ENCODE measurements at places on chromosomes 1 and 21.

- DNase-seq: no peak
Observed at GRCh38 chr21:46459024-46459355, 299 bp downstream of the DIP2A start.

- DNase-seq: no peak
Observed at GRCh38 chr1:67214420-67215174, 48.3 kb downstream of the IL23R start.

- DNase-seq: no peak
Observed at GRCh38 chr1:193359631-193360030, 173.2 kb upstream of the B3GALT2 start.

- no peak for DNase-seq
Observed at GRCh38 chr1:157105988-157106812, 6.6 kb upstream of the ETV3L start.

DNA sequence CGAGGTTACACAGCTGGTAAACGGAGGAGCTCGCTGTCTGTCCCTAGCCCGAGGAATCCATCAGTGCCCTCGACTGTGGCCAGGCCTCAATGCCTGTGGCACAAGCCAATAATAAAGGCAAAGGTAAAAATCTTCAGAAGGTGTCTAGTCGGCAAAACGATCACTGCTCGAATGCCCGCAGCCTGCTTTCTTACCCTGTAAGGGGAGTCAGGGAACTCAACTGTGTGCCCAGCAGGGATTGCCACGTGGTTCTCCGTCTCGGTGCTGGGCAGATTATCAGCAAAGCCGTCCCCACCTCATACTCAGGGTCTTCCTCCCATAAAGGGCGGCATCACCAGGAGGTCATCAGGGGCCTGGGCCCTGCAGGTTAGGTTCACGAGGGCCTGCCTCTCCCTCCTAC is 103.4 kb downstream of the PAX7 start:
- DNase-seq: peak; percentile 43

DNA sequence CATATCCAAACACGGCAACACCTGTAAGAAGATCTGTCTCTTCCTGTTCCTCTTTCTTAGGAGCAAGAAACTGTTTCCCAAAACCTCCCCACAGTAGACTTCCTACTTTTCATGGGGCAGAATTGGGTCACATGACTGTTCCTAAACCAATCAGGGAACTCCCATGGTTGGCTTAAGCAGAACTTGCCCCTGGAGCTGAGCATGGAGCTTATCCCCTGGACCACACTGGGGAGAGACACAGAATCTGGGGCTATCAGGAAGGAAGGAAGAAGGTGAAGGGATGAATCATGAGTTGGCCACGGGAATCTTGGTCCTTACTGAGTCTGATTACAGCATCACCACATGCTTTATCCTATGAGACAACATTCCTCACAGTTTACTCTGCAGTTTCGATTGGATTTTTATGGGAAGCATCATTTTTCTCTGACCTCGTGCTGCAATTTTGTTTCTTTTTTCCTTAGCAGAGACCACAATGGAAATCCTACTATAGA is 81.8 kb downstream of the CDC7 start:
- no peak for DNase-seq

DNA sequence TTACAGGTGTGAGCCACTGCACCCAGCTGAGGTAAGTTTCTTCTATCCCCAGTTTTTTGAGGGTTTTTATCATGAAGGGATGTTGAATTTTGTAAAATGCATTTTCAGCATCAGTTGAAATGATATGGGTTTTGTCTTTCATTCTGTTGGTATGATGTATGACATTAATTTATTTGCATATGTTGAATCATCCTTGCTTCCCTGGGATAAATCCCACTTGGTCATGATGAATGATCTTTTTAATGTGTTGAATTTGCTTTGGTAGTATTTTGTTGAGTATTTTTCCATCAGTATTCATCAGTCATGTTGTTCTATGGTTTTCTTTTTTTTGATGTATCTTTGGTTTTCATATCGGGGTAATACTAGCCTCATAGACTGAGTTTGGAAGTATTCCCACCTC is 141.0 kb downstream of the RPS6KC1 start:
- no peak for DNase-seq

DNA sequence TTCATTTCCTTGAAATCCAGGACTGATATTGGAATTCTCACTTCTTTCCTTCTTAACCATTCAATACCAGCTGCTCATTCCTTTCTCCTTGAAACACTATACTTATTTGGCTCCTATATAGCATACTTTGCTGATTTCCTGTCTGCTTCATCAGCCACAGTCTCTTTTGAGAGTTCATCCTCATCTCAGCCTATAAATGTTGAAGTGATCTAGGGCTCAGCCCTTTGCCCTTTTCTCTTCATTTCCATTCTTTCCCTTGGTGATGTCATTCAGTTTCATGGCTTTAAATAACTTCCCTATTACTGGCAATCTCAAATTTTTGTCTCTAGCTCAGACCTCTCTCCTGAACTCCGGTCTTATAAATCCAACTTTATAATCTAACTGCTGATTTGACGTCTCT is 24.1 kb upstream of the RABGAP1L start:
- no peak for DNase-seq

DNA sequence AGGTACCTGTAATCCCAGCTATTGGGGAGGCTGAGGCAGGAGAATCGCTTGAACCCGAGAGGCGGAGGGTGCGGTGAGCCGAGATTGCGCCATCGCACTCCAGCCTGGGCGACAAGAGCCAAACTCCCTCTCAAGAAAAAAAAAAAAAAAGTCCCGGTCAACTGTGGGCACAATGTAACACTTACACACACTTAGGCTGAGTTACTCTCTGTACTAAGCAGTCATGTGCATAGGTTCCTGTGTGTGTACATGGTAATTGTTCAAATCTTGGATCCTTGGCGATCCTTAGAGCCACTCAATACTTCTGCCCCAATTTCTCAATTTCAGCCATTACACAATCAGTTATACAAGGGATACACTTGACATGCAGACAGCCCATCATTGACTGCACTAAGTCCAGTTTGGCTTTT is 11.6 kb downstream of the SDCCAG8 start:
- no peak for DNase-seq

GRCh38 chr1:228768355-228769000 is 33.2 kb downstream of the RHOU start:
- DNase-seq: no peak

DNA sequence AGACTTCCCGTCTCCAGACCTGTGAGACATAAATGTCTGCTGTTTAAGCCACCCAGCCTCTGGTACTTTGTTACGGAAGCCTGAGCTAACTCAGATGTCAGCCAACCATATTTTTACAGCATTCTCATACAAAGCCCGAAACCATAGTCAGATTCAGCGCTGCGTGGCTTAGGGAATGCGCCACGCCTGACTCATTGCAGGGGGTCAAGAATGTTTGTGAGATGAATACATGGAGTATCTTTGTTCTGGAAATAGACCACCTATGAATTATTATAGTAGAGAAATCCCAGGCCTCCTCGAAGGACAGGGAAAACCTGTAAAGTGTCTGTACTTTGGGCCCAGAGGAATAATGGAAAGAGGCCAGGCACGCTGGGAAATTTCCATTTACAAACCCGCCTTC is 434.8 kb downstream of the CAMTA1 start:
- DNase-seq: no peak

DNA sequence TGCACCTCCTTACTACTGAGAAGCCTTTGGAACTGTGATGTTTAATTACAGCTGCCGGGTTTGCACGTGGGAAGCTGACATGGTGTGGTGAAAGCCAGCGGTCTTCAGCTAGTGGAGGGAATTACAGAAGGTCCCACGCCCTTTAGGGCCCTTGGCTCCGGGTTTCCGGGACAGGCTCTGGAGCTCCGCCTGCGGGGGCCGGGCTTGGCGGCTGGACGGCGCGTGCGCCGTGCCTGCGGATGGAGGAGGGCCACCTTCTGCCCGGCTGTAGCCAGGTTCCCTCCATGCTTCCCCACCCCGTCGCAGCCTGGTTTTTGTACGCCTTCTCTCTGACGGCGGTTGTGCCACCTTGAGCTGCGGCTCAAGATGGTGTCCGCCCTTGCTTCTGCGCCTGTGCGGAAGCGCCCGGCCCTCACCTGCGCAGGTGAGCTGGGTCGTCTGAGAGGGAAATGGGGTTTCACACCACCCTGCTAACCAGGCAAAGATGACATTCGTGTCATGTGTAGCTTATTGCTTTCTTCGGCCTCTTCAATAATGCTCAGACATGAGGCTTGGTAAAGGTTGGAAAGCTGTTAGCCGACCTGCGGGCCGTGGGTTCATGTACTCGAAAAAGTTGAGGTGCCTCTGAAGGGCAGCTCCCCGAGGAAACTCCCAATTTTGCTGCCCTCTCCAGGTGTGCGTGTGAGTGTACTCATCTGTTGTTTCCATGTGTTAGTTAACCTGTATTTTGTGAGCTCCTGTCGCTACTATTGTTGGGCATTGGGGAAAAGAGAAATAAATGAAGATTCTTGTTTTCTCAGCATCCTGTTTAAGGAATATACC is 36.6 kb upstream of the OPRD1 start:
- peak; percentile 59 for DNase-seq

GRCh38 chr1:206784471-206784903 is 12.2 kb upstream of the IL10 start:
- DNase-seq: no peak

GRCh38 chr1:36807262-36807661 is 227.1 kb downstream of the GRIK3 start:
- DNase-seq: no peak

GRCh38 chr1:223231581-223231980 is 88.5 kb upstream of the TLR5 start:
- no peak for DNase-seq

GRCh38 chr1:16888860-16889816 is 6.6 kb upstream of the RNU1-2 start:
- DNase-seq: peak; percentile 95

GRCh38 chr21:43597052-43597451 is 62.2 kb downstream of the HSF2BP start:
- DNase-seq: peak; percentile 74

DNA sequence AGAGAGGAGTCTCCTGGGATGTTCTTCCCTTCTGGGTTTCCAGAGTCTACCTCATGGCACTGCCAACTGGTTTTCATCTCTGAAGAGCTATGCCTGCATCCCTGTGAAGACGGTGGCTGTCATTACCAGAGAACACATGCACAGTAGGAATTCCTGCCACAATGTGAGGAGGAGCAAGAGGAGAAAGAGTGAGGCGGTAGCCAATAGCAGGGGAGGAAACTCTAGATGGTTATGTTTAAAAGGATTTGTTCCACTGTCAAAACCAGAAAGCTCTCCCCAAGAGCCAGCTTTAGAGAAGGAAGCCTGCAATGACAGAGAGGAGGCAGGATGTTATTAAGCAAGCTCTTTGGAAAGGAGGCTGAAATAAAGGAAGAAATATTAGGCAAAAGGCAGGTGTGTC is 12.3 kb downstream of the LMX1A start:
- no peak for DNase-seq

DNA sequence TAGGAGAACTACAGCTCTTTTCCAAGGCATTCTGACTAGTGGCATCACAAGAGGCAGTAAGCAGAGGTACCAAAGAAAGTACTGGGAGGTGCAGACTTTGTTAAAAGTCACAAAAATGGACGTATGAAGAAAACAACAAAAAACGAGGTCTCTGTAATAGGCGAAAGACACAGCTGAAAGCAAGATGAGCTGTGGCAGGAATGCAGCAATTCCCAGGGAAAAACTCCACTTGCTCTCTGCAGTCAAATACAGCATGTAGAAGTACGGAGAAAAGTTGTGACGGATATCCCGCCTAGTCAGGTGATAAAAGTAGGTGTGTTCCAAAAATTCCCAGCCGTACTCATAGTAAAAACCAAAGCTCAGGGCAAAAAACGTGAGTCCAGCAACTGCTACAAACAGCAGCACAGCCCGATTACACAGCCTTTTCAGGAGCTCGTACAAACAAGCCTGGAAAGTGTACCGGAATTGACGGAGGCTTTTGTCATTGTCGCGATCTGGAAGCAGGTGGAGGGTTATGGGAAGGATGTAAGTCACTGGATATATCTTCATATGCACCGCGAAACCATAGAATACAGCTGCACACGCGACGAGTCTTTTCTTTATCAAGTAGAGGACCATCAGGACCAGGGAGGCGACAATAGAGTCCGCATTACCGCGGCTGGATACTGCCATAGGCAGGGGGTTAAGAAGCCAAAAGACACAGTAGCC is 979 bp downstream of the PIGM start:
- no peak for DNase-seq

GRCh38 chr1:183281039-183281438 is 95.0 kb downstream of the LAMC2 start:
- DNase-seq: no peak

- no peak for DNase-seq
Observed at GRCh38 chr1:93703643-93704042, 22.0 kb upstream of the BCAR3 start.

DNA sequence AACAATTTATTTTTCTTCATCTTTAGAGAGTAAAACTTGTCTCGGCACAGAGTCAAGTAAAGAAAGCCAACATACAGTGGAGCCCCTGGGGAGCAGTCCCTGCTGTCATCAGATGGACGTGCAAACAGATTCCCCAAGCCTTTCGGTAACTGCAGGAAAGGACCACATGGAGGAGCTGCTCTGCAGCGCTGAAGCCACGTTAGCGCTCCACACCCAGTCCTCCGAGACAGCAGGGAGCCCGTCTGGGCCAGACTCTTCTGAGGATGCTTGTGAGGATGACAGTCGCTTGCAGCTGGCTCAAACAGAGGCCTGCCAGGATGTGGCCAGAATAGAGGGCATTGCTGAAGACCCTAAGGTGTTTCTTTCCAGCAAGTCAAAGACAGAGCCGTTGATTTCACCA is 77.1 kb upstream of the SCCPDH start:
- no peak for DNase-seq

- no peak for DNase-seq
Observed at GRCh38 chr1:157011845-157012244, 33.7 kb downstream of the ARHGEF11 start.

GRCh38 chr1:94793296-94793656 is 26.9 kb upstream of the SLC44A3 start:
- DNase-seq: no peak

GRCh38 chr1:157955857-157956256 is 37.6 kb upstream of the KIRREL1 start:
- no peak for DNase-seq

DNA sequence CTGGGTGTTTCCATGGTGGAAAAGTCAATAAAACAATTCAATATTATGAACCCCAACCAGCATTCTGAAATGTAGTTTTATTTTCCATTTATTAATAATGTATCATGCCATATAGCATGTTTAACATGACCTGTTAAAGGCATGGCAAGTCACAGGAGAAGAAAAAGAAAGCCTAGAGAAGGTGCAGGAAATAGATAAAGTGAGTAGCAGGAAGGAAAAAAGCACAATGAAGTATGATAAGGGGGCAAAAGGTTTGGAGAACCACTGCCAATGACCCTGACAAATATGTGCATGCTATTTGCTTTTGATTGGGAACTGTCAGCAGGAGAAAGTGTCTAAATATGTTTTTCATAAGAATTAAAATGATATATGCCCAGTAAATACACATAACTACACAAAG is 85.6 kb downstream of the HMCN1 start:
- no peak for DNase-seq

DNA sequence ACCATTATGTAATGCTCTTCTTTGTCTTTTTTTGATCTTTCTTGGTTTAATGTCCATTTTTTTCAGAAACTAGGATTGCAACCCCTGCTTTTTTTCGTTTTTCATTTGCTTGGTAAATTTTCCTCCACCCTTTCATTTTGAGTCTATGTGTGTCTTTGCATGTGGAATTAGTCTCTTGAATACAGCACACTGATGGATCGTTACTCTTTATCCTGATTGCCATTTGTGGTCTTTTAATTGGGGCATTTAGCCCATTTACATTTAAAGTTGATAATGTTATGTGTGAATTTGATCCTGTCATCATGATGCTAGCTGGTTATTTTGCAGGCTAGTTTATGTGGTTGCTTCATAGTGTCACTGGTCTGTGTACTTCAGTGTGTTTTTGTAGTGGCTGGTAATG is 75.6 kb upstream of the ETV3 start:
- DNase-seq: no peak

Data from RWPE2 (cell line).